NCI-H187 (cell line): ENCODE measurements at places on chromosomes 12 and 14.

GRCh38 chr14:55581342-55581771 is 1.4 kb downstream of the KTN1 start:
- no peak for DNase-seq

DNA sequence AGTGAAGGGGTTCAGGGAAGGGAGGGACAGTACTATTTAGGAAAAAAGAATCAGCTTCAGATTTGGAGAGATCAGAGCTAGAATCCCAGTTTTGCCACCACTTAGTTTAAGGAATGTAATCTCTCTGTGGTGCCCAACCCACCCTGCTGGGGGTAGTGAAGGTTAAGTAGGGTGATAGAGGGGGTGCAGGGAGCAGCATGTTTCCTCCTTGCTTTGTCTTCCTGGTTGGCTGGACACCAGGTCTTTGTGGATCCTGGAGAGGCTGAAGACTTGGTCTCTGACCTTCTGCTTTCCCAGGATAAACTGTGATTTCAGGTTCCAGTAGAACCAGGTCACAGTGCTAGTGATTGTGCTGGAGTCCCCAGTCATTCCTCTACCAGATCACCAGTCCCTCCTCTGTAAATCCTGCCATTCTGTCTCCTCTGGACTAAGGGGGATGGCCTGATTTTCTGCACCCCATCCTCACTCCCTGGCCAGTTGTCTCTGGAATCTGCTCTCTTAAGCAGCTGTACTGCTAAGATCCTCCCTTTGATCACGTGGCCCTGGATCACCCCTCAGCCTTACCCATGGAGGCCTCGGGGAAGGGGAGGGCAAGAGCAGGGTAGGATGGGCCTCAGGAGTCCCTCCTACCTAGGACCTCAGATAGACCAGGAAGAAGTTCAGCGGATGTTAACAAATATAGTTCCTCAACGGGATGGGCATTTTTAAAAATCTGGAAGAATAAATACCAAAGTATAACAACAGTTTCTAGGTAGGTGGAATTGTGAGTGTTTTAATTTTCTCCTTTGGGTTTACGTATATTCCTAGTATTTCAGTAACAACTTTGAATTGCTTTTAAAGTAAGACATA is 3.1 kb downstream of the MAP3K12 start:
- no peak for DNase-seq

- no peak for DNase-seq
Measured at GRCh38 chr12:44375694-44376093, 500.4 kb downstream of the NELL2 start.

DNA sequence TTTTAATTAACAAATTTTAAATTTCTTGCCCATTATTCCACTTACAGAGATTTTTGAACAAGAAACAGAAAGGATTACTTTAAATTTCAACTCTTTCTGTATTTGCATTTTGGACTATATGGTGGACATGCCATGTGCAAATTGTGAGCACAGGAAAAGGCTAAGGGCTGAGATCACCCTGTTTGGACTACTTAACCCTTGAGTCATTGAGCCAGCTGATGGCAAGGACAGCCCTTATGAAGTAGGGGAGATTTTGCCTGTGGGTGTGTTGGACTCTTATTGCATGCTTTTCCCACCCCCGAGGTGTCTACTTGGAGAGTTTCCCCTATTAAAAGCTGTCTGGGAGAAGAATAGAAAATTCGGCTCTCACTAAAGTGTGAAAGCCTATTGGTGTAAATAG is 17.2 kb downstream of the DERA start:
- no peak for DNase-seq

GRCh38 chr12:132168311-132169031 is 24.2 kb downstream of the NOC4L start:
- DNase-seq: no peak

GRCh38 chr12:7806863-7807487 is 17.8 kb downstream of the NANOG start:
- no peak for DNase-seq

GRCh38 chr12:129570796-129571400 is 332.9 kb downstream of the TMEM132D start:
- DNase-seq: no peak

GRCh38 chr12:81212996-81213696 is 135.3 kb downstream of the ACSS3 start:
- DNase-seq: no peak

- no peak for DNase-seq
Measured at GRCh38 chr12:69688471-69689427, 10.4 kb downstream of the BEST3 start.

- DNase-seq: no peak
Measured at GRCh38 chr12:53827306-53827705, 75.5 kb upstream of the CISTR start.

- no peak for DNase-seq
Measured at GRCh38 chr14:39006721-39007410, 96.2 kb downstream of the SEC23A start.

DNA sequence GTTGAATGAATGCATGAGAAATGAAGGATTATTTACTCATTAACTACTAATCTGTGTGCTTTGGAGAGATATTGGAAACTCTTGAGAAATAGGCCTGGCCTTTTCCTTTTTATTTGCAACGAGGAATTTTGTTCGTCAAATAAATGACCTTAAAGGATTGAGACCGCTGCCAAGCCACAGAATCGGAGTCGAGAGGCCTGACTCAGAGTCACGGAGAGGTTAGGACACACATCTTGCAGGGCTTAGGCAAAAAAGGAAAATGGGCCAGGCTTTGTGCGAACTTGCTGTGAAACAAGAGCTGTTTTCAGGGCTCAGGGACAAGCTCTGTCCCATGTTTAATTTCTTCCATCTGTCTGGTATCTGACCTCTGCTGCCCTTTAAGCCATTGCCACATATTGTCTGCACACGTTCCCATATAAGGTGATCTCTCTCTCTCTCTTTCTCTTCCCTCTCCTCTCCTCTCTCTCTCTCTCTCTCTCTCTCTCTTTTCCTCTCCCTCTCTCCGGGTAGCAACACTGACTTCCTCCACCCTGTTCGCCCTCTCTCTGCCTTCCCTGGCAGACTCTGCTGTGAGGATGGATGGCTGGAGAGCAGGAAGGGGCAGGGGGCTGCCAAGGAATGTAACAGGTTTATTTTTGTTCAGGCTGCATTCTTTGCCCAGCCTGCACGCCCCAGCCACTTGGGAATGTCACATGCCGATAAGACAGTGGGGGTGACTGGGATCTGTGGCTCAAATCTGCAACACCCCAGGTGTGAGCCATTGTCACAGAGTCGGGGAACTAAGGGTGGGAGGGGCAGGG is 14.9 kb upstream of the IFT81 start:
- DNase-seq: no peak

DNA sequence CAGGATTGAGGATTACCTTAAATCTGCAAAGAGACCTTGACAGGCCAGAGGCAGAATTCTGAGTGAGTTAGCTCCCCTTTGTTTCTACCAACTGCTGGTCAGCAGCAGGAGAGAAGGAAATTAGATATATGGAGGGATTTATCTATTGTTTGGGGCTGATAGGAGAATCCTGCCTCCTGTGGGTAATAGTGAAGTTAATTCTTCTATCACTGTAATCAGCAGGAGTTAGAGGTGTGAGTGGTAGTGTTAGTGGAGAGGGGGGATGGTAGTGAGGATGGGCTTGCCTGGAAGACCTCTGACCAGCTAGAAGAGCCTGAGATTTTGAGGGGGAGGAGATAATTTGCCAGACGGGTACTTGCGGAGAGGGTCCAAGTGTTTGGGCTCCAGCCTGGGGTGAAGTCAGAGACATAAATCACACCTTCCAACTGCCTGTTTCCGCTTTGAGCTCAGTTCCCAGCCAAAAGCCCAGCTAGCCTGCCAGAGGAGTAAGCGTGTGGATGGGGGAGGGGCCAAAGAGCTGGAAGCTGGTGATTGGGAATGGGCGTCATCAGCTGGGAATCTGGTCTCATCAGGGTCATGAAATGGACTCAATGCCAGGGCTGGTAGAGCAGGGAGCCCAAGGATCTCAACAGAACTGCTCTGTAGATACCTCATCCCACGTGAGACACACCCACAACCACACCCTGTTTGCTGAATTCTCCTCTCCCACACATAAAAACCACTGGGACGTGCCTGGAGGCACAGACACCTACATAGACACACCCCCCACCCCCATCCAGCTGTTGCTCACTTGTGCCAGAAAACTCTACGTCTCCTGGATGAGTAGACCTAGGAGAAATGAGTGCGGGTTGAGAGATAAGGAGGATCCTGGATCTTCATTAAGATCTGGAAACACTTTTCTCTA is 13.1 kb upstream of the ITGA5 start:
- no peak for DNase-seq
